ENCODE measurements at places on chromosomes 11 and 22.

DNA sequence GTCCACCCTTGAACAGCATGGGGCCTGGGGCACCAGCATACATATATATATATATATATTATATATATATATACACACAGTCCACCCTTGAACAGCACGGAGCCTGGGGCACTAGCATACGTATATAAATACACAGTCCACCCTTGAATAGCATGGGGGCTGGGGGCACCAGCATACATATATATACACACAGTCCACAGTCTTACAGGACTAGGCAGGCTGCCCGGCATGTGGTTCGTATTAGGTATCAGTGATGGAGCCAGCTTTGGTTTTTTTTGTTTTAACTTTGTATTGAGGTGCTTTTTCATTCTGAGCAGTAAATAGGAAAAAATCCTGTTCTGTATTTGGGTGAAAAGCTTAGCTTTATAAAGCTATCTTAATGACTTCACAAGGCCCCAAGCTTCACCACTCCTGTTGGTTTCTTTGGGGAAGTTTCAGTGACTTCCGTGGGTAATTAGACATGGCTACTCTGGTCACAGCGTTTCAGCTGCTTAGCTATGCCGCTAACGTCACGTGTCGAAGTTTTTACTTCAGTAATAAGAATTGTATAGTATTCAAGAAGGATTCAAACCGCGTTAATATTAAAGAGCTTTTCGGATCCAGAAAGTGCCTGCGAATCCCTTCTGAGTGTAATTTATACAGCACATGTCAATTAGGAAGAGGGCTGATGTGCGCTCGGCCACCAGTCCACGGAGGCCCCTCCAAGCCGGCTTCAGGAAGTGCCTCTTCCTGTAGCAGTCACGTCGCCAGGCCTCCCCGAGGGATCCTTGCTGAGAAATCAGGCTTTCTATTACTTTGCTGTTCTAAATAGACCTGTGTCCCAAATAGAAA, 179.7 kb downstream of the TBC1D22A start:
- DNase-seq = no peak

GRCh38 chr22:39244136-39244495, 666 bp downstream of the PDGFB start:
- DNase-seq = no peak

DNA sequence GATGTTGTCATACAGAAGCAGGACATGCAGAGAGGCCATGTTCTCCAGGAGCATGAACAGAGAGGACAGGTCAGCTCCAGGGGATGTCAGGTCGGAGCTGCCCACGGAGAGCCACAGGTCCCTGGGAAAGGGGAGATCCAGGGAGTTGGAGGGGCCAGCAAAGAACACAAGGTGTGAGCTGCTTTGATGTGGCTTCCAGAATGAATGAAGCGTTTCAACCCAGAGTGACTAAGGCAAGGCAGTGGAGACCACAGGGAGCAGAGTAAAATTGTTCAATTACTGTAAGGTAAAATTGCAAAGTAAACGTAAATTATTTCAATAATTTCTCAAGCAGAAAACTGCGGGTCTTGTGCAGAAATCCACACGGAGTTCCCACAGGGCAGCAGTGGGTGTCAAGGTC, 5.6 kb upstream of the SCGB2A1 start:
- DNase-seq = no peak

DNA sequence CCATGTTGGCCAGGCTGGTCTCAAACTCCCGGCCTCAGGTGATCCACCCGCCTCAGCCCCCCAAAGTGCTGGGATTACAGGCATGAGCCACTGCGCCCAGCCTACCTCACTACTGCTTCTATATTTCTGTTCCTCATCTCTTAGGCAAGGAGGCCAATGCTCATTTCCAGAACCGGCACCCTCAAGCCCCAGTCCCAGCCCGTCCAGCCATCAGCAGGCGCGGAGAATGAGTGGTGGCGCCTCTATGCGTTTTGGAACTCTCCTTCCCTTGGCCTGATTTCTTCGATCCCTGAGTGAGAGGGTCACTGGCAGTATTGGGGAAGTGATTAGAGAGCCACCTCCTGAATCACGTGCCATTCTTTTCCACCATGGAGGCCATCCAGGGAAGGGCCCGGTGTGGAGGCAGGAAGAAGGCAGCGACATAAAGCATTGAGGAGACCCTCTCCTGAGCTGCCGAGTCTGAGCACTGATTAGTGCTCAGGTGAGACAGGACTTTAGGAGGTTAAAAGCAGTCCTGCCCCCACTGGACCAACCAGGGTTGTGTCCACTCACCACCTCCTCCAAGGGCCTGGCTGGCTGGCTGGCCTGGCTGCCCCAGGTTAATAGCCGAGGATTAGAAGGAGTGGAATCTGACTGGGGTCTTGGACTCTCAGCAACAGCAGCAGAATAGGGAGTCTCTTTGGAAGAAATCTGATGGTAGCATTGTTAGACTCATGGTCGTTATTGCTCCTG, 8.7 kb downstream of the GRIK4 start:
- no peak for DNase-seq

DNA sequence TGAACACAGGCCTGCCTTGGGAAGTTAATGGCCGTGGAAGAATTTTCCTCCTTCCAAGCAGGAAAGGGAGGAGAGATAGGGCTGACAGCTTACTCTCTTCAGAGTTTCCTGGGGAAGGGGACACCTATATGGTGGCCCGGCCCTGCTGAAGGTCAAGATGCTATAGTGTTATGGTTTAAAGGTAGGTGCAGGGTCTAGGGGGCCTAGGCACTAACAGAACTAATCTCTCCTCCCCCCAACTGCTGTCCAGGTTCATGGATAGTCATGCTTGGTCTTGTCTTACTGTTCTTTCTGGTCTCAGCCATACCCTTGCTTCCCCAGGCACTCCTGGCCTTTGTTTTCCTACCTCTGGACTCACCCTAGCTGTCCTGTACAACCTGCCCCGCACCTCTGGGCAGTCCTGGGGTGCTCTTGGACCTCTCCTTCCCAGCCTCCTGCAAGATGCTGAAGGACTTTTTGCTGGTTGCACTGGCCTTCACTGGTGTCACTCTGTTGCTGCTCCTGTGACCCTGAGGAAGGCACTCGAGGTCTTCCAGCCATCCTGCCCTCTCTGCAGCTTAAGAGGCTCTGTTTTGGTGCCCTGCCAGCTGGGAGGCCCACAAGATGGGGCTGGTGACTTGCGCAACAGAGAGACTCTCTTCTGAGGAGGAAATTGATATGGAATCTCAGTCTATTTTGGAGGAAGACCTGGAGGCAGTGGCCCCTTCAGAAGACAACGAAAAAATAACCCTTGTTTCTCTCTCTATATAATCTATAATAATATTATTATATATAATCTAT, 17.9 kb downstream of the SEC14L3 start:
- DNase-seq = no peak

GRCh38 chr11:107928767-107929507, 689 bp downstream of the RAB39A start:
- DNase-seq = peak; percentile 15

DNA sequence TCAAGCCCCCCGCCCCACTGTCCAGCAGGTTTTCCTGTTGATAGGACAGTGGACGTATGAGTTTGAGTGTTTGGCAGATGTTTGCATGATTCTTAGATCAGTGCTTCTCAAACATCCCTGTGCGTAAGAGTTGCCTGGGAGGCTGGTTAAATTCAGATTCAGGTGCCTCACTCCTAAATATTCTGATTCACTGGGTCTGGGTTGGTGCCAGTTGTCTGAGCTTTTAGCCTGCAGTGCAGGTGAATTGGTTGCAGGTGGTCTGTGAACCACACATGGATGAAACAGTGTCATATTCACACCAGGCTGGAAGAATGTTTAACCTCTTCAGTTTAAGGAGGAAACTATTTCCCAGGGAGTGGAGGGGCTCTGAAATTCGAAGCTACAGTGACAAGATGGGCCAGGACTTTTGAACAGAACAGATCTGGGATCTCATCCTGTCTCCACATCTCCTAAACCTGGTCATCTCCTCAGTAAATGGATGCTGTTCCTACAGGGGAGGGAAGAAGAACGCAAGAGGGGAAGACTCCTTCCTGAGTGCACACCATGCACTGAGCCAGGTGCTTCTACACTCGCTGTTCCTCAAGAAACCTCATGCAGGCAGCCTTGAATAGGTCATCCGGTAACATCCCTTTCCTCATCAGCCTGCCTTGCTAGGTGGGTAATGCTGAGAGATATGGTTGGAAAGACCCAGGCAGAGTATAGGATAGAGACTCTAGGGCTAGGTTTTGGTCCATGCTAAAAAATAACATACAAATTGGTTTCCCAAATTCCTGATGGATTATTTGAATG, 47.8 kb downstream of the TEAD1 start:
- no peak for DNase-seq

GRCh38 chr22:35477911-35478582, 62.6 kb upstream of the RASD2 start:
- peak; percentile 54 for DNase-seq

- no peak for DNase-seq
Measured at GRCh38 chr11:28939381-28939780, 831.2 kb downstream of the METTL15 start.

DNA sequence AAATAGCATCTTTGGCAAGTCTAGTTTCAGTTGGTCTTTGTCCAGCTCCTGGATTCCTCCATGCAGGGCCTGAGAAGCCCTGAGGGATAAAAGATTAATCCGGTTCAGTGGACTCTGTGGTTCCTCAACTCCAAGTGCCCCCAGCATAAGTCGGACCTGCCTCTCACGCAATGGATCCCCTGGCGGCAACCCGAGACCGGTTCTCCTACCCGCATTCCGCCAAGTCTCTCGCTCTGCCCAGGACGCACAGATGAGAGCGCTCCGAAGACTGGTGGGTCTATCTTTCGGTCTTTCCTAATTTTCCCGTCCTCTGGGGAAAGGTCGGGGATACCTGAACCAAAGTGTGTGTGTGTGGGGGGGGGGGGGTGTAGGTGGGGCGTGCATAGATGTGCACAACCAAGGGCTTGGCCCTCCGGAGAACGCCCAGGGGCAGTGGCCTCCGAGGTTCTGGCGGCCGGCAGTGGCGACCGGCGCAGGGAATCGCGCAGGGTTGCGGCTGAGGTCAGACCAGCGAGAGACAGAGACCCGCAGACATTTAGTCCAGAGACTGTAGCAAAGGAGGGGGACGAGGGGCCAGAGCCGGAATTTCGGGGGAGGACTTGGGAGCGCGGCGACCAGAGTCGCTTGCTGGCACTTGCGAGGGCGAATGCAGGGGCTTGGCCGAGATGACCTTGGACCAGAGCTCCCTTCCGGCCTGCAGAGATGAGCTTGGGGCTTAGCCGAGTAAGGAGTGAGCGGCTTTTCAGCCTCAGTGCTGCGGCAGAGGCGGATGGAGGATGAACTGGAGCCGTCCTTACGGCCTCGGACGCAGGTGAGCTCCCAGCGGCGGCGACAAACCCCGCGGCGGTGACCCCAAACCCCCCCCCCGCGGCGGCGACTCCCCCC, 712 bp upstream of the SLC2A11 start:
- DNase-seq = no peak

DNA sequence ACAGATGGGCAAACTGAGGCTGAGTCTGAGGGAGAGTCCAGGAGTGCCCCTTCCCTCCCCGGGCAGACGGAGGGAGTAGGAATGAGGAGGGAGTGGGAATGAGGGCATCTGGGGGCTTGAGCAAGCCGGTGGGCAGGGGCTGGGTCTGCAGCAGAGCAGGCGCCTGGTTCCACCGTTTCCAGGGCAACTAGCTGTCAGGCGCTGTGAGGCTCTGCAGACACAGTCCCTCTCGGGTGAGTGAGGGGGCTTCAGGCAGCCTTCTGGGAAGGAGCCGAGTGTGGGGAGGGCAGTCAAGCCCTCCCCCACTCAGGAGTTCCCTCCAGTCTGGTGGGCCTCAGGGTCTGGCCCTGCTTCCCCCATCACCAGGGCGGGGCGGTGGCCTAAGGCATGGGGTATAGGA, 19.0 kb downstream of the TMEM258 start:
- no peak for DNase-seq

DNA sequence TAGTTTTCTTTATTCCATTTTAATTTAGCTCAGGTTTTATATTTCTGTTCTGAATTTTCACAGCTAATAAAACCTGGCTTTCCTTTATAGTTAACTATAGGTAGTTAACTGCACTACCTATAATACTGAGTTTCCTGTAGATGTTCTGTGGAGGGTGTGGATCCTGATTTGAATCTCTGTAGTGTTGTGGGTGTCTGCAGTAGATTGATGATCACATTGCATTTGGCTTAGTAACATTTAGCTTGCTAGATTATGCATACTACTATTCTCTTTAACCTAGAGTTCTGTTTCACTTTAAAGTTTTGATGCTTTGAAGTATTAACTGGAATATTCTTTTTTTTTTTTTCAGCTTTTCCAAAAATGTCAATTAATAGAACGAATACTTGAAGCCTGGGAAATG, 110.1 kb downstream of the PPP6R3 start:
- no peak for DNase-seq

DNA sequence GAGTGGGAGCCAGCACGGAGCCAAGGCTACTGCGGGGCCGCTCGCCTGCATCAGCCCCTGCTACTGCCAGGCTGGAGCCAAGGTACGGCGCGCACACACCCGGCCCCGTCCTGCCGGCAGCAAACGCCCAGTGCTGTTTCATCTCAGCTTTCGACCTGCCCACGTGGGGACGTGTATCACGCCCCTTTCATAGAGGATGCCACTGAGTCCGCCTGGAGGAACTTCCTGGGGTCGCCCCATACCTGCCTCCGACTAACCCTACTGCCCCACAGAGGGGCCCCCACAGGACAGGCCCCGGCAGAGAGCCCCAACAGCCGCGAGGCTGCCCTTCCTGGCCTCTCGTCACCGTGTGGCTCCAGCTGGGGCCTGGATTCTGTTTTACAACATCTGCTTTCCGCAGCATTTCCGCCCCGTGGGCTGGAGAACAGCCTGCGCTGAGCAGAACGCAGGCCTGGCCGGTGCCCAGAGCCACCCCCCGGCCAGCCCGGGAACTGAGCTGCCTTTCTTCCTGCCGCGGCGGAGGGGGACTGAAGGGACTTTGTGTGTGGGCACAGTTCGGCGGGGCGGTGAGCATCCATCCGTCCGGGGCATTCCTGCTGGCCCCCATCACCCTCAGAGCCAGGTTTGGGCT, 22.9 kb upstream of the ARHGAP8 start:
- no peak for DNase-seq

DNA sequence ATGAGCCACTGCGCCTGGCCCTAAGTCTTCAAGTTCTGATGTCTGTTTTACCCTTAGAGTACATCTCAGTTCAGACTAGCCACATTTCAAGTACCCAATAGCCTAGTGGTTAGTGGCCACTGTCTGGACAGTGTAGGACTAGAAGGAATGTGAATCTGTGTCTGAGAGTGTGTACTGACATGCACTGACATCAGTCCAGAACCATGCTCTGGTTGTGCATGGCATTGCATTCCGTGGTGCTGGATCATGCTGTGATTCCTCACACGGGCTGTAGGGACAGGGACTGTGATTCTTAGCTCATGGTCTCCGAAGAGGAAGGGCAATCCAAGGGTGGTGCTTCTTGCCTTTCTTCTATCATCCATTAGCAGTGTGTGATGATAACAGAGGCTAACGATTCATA, 41.1 kb downstream of the AMOTL1 start:
- DNase-seq = no peak

- no peak for DNase-seq
Measured at GRCh38 chr11:18304745-18305144, 17.2 kb downstream of the HPS5 start.

- DNase-seq = no peak
Measured at GRCh38 chr11:76077575-76078150, 128.6 kb downstream of the WNT11 start.

GRCh38 chr22:24744638-24745037, 29.9 kb downstream of the PIWIL3 start:
- DNase-seq = no peak

- DNase-seq = peak; percentile 24
Measured at GRCh38 chr22:30920407-30920806, 48.2 kb downstream of the MORC2 start.
